ENCODE measurements at places on chromosomes 4 and X.

- DNase-seq: no peak
Measured at GRCh38 chr4:123783151-123783790, 386.7 kb downstream of the SPRY1 start.

DNA sequence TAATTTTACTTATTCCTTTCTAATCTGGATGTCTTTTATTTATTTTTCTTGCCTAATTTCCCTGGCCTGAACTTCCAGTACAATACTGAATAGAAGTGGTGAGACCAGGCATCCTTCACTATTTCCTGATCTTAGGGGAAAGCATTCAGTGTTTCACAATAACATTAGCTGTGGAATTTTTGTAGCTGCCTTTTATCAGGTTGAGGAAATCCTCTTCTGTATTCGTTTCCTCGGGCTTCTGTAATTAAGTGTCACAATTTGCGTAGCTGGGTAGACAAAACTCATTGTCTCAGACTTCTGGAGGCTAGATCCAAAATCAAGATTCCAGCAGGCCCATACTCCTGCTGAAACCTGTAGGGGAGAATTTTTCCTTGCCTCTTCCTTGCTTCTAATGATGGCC is 598.4 kb upstream of the FTHL17 start:
- no peak for DNase-seq

GRCh38 chr4:109067508-109068235 is 234.8 kb downstream of the COL25A1 start:
- no peak for DNase-seq

DNA sequence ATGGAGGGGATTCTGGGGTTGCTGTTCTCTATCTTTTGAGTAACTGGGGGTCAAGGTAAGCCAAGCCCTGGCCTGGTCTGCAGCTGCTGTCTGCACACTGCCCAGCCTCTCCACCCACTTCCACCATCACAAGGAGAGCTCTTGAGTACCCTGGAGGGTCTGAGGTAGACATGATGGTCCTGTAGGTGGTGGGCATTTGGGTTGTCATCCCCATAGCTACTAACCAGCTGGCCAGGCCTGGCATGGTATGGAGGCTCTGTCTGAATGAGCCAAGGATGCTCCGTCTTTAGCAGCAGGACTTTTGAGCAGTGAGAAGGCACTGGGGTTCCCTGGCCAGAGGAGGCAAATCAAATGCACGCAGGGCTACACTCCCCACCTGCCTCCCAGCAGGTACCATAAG is 82.7 kb downstream of the NHSL2 start:
- DNase-seq: no peak

DNA sequence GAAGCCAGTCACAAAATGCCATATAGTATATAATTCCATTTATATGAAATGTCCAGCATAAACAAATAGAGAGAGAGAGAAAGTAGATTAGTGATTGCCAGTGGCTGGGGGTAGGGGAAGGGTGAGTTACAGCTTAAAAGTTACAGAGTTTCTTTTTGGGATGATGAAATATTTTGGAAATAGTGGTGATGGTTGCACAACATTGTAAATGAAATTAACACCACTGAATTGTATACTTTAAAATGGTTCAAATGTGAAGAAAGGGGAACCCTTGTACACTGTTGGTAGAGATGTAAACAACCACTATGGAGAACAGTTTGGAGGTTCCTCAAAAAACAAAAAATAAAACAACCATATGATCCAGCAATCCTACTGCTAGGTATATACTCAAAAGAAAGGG is 131.2 kb upstream of the GPC4 start:
- no peak for DNase-seq

- no peak for DNase-seq
Measured at GRCh38 chr4:679104-679481, 4.8 kb downstream of the MYL5 start.

DNA sequence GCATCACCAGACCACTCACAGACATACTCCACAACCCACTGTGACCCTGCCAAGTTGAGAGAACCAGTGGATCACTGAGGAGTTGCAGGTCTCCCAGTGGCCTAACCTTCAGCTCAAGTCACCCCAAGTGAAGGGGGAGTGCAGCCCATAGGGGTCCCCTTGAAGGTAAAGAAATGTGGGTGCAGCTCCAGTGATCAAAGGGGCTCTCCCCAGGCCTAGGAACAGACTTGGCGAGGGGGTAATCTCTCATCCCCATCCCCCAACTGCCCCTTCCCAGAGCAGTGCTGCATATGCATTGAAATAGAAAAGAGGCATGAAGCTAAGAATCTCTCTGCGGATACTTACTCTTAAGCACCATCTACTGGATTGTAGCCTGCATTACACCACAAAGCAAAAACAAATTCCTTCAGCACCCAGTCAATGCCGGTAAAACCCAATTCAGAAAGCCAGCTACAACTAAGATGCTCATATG is 27.0 kb downstream of the MAGEE1 start:
- no peak for DNase-seq

DNA sequence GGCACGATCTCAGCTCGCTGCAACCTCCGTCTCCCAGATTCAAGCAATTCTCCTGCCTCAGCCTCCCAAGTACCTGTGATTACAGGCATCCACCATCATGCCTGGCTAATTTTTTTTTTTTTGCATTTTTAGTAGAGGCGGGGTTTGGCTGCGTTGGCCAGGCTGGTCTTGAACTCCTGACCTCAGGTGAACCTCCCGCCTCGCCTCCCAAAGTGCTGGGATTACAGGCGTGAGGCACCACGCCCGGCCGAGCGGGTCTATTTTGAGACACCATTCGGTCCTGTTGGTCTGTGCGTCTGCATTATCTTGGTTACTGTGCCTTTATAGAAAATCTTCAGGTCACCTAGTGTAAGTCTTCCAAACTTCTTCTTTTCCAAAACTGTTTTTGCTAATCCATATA is 21.7 kb upstream of the RGS12 start:
- DNase-seq: no peak

- no peak for DNase-seq
Measured at GRCh38 chr4:141090473-141090872, 42.8 kb downstream of the RNF150 start.

DNA sequence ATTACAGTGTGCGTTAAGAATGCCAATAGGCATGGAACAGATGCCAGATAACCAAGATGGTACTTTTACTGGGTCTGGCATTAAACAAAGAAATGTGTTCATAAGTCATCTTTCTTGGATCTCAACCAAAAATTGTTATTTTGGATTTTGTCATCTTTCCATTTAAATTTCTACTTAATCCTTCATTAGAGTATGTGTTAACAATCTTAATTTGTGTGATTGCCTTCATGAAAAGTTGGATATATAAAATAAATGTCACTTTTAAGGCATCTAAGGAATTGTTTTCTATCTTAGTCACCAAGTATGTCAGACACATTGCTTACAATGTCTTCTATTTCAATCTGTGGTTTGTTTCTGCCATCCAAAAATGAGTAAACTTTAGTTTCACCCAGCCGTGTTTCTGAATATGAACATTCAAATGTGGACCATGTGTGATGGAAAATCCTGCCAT is 87.5 kb downstream of the PALLD start:
- no peak for DNase-seq

- DNase-seq: peak; percentile 15
Measured at GRCh38 chr4:71593311-71593710, 190.6 kb downstream of the GC start.

DNA sequence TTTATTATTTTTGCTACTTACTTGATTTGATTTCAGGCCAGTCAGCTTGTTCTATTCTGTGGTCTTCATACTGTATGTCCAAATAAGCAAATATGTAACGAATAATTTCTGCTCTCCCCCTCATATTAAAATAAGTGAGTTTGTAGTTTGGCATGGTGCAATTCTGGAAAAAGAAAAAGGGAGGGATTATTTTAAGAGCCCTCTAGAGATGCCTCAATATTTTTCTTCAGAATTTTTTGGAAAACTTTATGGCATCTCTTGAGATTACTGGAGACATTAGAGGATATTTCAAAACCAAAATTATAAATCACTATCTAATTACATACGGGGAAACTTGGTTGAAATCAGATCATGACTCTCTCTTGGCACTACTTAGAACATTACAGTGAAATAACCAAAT is 8.2 kb downstream of the HPGDS start:
- no peak for DNase-seq

DNA sequence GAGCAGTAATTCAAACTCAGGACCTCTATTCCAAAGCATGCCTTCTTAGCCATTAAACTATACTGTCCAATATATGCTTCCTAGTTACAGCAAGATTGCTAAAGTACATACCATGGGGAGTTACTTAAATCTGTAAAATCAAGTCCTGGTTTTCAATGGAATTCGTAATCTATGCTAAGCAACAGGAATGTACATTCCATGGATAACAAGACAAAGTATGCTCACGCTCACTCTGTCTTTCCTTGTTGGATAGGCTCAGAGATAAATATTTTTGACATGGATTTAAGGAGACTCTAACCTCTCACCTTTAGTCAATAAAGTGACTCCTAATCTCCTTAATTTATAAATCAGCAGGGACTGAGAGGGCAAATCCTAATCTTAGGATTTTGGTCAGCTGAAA is 47.3 kb upstream of the STK26 start:
- DNase-seq: no peak

DNA sequence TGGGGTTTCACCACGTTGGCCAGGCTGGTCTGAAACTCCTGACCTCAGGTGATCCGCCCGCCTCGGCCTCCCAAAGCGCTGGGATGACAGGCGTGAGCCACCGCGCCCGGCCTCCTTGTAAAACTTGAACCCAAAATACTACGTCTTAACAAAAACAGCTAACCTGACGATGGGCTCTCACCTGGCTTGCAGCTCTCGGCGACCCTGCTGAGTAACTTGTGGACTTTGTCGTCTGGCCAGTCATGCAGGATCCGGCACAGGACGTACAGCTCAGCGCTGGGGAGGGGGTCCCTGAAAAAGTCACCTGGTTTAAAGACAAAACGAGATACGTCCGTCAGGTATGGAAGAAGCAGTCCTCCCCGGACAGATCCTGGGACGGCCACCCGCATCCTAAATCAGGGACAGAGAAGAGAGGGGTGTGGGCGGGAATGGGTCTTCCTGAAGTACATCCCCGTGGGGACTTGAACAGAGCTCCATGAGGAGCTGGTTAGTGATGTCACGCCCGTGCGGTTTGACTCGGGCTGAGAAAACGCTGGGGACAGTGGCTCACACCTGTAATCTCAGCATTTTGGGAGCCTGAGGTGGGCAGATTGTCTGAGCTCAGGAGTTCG is 20.7 kb upstream of the SLC25A6 start:
- DNase-seq: no peak

- DNase-seq: no peak
Measured at GRCh38 chr4:80199947-80200346, 2.6 kb downstream of the PRDM8 start.

DNA sequence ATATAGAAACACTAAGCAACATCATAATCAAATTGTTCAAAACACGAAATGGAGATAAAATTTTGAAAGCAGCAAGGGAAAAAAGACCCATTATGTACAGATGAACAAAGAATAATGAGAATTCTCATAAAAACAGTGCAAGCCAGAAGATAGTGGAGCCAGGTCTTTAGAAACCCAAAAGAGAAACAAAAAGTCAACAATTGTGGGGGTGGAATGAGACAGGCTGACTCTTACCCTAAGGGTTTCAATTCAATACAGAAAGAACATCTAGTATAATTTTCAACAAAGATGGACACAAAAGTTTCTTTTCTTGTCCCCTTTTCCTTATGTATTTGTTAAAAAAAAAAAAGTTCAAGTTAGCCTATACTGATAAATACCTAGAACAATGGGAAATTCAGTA is 34.0 kb upstream of the MAGEB2 start:
- DNase-seq: no peak

DNA sequence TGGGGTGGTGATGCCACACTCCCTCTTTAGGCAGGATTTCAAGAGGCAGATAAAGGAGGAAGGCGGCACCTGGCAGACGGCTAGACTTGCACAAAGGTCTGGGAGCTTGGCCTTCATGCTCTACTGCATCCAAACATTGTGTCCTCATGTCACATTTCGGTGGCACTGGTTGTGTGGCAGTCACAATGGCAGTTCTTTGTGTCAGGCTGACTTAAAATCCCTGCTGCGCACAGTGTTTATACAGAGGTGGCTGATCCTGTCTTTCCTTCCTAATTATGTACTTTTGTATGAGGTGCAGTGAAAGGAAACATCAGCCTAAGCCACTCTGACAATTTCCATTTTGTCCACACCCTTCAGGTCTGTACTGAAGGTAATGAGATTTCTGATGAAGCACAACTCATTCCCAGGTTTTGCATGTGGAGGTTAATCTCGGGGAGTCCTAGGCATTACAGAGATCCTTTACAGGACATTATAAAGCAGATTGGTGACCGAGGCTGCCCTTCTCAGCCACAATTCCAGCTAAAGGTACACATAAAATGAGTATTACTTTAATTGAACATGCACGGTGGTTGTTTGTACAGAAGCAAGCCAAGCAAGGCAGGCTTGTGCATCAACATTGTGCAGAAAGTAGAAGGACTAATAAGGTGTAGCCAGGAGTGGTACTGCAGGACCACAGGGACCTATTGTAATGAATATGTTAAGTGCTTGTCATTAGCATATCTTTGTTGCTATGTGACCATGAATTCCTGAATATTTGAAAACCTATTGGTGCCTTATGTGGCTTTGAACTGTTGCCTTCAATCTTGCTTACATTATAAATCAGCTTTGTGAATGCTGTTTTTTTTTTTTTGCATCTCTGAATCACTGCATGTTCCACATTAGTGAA is 147.6 kb downstream of the STK32B start:
- DNase-seq: no peak

DNA sequence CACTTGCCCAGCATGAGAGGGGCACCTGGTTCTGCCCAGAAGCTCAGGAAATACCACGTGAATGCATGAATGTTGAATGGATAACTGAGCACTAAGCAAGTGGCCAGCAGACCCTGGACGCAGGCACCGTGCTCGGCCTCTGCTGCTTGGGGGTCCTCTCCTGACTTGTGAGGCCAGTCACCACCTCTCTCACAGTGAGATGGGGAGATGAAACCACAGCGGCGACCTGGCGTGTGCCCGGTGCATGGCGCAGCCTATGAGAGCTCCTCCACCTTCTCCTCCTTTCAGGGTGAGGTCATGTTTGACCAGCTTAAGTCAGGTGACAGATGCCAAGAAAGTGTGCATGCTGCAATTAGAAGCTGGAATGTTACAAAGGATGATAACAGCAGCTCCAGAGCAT is 75.5 kb downstream of the HMX1 start:
- DNase-seq: no peak

GRCh38 chr4:9847968-9848748 is 66.7 kb downstream of the DRD5 start:
- DNase-seq: peak; percentile 22

DNA sequence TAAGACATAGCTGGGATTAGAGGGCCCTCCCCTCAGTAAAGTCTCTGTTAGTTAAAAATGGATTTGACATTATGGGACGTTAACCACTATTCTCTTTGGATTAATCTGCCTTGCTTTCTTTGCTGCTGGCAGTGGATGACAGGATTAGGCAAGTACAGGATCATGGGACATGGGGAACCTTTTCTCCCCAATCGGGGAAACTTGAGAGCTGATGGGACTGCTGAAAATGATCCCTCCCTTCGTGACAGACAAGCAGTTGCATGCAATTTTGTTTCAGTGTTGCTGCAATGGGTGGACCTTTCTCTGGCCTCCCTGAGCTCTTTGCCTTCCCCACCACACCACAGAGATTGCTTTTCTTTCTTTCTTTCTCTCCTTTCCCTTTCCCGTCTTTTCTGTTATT is 120.2 kb upstream of the BANK1 start:
- DNase-seq: no peak

GRCh38 chr4:36303426-36304137 is 22.2 kb downstream of the DTHD1 start:
- DNase-seq: no peak

- no peak for DNase-seq
Measured at GRCh38 chr4:119130365-119131065, 5.1 kb upstream of the MYOZ2 start.

- no peak for DNase-seq
Measured at GRCh38 chrX:154598656-154599055, 13.7 kb downstream of the CTAG1A start.

GRCh38 chr4:5689065-5689464 is 19.3 kb downstream of the EVC2 start:
- DNase-seq: no peak
